ENCODE measurements at places on chromosomes 11 and 22.
A peak's percentile ranks its signal among the peaks of the same experiment; 100 is the strongest.

GRCh38 chr11:64314805-64315561, 2.4 kb downstream of the TRMT112 start:
- DNase-seq = no peak

- no peak for DNase-seq
Measured at GRCh38 chr22:22362936-22363335, 118.3 kb downstream of the VPREB1 start.

DNA sequence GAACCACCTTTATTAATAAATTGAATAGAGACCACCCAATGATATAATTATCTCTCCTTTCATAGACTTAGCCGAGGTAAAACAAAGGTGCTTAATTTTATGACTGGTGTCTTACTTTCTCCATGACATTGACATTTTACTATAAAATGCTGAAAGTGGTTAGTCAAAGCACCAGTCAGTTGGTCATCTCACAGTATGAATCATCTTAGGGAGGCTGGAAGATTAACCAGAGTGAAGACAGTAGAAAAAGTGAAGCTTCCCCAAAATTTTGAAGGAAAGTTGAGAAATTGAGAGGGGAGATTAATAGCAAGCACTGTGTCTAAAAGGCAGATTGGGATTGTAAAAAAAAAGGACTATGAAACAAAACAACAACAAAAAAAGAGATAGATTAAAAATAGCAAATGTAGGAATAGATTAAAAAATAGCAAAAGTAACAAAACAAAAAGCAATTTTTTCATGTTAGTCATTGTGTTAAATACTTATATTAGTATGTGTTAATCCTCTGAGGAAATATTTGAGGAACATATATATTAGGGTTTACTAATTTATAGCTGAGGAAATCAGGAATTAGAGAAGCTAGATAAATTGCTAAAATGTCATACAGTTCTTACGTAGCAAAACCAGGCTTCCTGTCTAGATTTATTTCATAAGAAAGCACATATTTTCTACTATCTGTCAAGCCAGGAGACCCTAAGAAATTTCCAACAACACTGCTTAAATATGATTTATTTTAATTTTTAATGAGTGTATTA, 557.3 kb upstream of the ANO5 start:
- no peak for DNase-seq

DNA sequence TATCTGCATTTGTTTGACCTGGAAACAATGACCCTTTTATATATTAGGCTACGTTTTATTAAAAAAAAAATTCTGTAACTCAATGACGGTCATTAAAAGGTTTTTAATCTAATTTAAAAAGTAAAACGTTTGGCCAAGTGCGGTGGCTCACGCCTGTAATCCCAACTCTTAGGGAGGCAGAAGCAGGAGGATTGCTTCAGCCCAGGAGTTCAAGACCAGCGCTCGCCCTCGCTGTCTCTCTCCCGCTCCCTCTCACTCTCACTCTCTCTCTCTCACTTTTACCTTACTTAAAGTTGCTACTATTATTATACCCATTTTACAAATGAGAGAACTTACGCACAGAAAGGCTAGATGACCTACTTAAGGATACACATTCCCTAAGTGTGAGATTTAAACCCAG, 814 bp upstream of the NARS2 start:
- no peak for DNase-seq

GRCh38 chr22:48354096-48354495, 1473.6 kb downstream of the BRD1 start:
- DNase-seq = no peak

DNA sequence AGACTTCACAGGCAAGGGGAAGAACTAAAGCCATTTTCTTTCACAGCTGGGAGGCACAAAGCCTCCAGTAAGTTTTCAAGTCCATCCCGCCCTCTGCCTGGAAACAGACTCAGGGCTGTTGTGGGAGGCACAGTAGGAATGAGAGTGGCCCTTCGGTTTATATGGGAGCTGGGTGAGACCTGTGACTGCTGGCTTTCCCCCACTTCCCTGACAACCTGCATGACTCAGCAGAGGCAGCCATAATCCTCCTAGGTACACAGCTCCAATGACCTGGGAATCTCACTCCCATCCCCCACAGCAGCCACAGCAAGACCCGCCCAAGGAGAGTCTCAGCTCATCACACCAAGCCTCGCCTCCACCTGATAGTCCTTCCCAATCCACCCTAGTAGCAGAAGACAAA, 12.1 kb upstream of the TMEM45B start:
- no peak for DNase-seq

DNA sequence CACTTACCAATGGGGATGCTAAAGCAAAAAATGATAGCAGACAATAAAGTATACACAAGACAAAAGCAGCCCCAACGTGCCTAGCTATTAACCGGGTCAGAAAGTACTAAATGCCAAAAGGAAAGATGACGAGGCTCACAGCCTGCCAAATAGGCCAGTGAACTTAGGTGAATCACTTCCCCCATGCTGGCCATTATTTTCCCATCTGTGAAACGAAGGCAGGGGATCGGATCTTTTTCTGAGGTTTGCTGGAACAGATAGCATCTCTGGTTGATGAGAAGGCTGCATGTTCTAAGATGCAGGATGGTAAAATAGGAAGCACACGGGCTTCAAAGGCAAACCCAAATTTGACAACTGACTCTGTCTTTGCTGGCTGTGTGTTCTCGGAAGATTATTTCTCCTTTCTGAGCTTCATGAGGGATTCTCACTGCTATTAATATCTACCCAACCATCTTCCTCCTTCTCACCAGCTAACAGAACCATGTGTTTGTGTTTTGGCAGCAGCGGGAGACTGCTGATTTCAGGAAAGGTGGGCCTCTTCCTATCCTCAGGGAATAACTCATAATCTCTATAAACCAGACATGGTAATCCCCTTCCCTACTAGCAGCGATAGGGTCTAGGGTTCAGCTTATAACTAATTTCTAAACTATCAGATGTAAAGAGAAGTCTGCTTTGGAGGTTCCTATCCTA, 390.7 kb downstream of the LARGE1 start:
- DNase-seq = peak; percentile 58

- no peak for DNase-seq
Measured at GRCh38 chr11:124123622-124124021, 8.4 kb downstream of the VWA5A start.

GRCh38 chr11:45336136-45336535, 50.0 kb upstream of the SYT13 start:
- DNase-seq = no peak

GRCh38 chr11:117997406-117997805, 11.2 kb downstream of the IL10RA start:
- no peak for DNase-seq

DNA sequence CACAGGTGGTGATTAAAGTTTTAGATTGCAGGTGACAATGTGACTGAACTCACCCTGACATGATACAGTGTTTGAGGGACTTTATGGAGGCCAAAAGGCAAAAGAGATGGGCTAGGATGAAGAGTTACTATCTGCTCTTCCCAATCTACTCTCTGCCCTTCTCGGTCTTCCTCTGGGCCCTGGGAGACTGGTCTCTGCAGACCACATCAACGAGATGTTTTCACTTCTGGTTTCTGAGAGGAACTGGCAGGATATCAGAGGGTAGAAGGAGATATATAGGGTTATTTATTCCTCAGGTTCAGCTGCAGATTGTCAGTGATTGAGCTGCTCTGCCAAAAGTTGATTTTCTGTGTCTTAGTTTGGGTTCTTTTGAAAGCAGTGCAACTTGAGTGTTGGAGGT, 32.4 kb upstream of the CD44 start:
- no peak for DNase-seq

DNA sequence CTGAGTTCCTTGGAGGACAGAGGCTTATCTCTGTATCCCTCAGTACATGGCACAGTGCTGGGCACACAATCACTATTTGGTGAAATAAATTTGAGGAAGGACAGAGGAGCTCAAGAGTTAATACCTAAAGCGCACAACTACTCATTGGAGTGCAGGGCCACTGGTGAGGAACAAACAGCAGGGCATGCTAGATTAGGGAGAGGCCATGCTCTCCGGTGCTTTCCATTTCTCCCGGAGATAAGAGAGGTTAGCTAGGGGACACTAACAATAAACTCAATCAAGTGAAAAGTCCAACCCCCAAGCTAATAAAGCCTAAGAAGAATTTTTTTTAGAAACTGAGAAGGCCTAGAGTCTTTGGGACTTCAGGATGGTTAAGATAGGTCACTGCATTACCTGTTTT, 29.1 kb downstream of the NFRKB start:
- DNase-seq = no peak

- no peak for DNase-seq
Measured at GRCh38 chr11:47201015-47201414, 13.8 kb upstream of the DDB2 start.
